ENCODE measurements at places on chromosomes 3 and 15.

GRCh38 chr3:16496008-16496407, 17.5 kb downstream of the RFTN1 start:
- no peak for DNase-seq

DNA sequence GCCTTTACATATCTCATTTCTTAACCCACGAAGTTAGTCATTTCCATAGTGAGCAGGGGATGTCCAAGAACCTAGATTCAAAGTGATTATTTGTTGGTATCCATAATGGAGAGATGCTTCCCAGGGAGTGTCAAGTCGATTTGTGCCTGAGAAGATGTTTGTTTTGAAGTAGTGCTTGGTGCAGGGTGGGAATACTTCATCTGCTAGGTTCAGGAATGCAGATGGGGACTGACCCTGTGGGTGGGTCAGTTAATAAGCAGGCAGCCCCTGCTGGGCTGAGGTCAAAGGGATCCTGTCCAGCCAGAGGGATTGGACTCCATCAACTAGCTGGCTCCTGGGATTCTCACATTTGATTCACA, 44.1 kb upstream of the VILL start:
- no peak for DNase-seq

DNA sequence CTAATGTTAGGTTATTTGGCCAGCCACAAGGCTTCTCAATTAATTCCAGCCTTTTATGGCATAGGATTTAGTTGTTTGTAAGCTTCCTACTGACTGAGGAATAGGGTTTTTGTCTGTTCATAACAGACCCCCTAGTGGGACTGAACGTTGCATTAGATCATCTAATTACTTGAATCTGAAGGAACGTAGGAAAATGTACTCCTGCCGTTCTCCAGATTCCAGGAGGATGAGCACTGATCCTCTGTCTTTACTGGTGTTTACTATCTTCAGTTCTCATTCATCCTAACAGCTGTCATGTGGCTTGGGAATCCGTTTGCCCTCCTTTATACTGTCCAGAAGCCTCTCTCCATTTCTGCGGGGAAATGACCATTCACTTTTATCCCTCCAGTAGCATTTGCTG, 52.7 kb downstream of the RAD54L2 start:
- no peak for DNase-seq

DNA sequence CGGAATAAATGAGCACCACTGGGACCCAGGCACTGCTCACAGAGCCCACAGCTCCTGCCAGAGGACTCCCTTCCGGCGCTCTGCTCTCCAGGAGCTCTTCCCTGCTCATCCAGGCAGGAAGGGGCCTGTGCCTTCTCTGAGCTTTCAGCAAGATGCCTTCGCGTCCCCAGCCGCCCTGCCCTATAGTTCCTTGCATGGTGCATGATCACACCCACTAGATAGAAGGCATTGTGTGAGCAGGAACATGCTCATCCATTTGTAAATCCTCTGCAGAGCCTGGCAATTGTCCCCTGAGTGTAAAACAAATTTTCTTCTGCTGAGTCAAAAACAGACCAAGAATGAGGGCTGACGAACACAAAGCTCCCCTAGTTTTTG, 181.6 kb downstream of the MEGF11 start:
- no peak for DNase-seq

DNA sequence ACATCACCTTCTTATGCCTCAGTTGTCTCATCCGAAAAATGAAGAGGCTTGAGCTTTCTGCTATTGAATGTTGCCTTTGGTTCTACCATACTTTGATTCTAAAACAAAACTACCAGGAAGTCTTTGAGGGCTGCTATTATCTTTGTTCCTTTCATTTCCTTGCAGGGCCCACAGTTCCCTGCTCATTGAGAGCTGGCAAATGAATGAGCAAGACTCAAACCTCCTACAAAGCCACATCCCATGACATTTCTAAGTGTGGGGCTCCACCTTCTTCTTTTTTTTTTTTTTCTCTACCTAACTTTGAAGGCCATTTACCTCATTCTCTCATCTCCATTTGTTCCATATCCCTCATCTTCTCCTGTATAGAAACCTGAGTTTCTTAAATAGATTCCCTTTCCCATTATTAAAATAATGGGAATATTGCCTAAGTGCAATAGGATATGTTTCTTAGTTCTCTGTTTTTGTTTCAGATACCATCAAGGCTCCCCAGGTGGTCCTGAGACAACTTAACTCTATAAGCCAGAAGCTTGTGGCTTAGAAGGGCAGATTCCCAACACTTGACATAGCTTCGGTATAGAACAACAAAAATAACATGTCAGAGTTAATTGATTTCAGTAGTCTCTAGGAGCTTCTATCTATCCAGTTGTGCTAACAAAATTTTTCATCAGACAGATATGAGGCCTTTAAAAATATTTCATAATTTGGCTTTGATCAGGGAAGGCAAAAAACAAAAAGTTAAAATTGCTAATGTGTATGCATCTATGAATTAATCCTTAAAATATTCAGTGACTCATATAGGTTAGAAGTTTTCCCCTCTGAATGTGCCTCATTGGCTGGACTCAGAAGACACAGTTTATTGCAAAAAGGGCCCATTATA, 951.6 kb downstream of the TUSC7 start:
- no peak for DNase-seq

GRCh38 chr15:31023841-31024240, 32.4 kb upstream of the MTMR10 start:
- DNase-seq, result no peak

GRCh38 chr3:64318001-64318400, 92.7 kb upstream of the PRICKLE2 start:
- DNase-seq, result no peak

- peak; percentile 21 for DNase-seq
These were observed 125.1 kb downstream of the SQOR start for GRCh38 chr15:45759936-45760335.

DNA sequence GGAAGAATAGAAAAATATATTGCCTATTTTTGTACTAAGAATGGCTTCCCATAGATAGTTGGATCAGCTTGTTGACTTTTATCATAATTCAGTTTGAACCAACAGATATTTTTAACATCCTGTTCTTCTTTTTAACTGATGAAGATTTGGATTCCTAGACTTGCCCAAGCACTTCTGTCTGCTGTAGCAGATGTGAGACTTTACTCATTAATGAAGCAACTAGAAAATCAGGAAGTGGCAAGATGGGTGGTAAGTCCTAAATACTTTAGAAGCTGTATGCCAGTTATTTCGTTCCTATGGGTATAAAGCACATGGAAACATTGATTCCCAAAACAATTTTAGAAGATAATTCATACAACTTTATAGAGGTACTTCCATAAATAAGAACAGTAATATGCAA, 8.4 kb downstream of the PIGB start:
- no peak for DNase-seq

DNA sequence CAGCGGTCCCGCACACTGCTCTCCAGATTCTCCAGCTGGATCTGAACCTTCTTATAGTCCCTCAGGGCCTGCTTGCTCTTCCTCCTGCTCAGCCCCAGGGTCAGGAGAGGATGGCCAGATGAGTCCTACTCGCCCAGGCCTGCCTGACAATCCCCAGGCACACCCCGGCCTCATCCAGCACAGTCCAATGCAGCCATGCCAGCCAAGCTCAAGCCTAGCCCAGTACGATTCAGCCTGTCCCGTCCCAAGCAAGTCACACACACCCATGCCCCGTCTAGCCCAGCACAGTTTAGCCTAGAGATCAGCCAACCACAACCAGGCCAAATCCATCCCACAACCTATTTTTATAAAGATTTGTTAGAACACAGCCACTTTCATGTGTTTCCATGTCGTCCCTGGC, 16.8 kb downstream of the PLXNB1 start:
- no peak for DNase-seq

- DNase-seq, result no peak
These were observed 96.5 kb downstream of the TGFBR2 start for GRCh38 chr3:30702828-30703397.

- DNase-seq, result no peak
These were observed 8.8 kb downstream of the DLL4 start for GRCh38 chr15:40937762-40938535.

GRCh38 chr3:77001062-77001701, 38.7 kb upstream of the ROBO2 start:
- DNase-seq, result no peak

DNA sequence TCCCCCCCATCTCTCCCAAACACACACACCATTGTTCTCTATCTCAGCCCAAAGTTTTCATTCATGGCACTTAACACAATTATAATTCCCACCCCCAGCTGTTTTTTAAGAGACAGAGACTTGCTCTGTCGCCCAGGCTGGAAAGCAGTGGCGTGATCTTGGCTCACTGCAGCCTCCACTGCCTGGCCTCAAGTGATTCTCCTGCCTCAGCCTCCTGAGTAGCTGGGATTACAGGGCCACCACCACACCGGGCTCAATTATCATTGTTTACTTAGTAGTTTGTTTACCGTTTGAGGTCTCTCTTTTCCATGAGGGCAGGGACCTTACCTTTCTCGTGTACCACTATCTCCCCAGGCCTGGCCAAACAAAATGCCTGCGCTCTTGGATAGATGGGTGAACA, 79.8 kb upstream of the RAD18 start:
- DNase-seq, result no peak

DNA sequence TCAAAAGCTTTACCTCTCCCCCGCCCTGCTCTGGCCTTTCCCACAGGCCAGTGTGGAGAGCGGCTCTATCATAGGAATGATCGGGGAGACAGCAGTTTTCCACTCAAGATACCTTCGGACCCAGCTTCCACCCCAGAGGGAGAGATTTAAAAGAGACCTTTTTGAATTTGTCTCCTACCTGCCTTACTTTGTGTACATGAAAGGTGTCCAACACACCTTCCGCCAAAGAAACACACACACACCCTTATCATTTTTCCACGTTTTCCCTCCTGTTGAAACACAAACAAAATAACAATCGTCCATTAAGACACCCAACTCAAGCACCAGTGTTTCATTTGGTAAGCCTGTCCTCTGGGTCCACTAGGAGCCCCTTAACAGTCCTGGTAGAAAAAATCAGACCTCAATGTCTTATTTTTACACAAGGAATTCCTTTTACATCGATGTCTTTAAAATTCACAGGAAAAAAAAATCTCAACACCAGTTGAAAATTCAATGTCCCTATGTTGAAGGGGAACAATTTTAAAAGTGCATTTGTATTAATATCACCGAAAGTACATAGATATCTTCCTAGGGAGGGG, 4.0 kb downstream of the HES1 start:
- peak; percentile 65 for DNase-seq

- no peak for DNase-seq
These were observed 3.4 kb upstream of the CCNL1 start for GRCh38 chr3:157163217-157163953.

GRCh38 chr3:46284981-46285683, 42.9 kb downstream of the CCR3 start:
- DNase-seq, result no peak

GRCh38 chr3:30248423-30248822, 358.0 kb upstream of the TGFBR2 start:
- no peak for DNase-seq

- DNase-seq, result no peak
These were observed 63.3 kb downstream of the RPLP1 start for GRCh38 chr15:69515926-69516325.

All from retina (tissue), 1 donor.